ENCODE measurements at places on chromosomes 13 and 19.

DNA sequence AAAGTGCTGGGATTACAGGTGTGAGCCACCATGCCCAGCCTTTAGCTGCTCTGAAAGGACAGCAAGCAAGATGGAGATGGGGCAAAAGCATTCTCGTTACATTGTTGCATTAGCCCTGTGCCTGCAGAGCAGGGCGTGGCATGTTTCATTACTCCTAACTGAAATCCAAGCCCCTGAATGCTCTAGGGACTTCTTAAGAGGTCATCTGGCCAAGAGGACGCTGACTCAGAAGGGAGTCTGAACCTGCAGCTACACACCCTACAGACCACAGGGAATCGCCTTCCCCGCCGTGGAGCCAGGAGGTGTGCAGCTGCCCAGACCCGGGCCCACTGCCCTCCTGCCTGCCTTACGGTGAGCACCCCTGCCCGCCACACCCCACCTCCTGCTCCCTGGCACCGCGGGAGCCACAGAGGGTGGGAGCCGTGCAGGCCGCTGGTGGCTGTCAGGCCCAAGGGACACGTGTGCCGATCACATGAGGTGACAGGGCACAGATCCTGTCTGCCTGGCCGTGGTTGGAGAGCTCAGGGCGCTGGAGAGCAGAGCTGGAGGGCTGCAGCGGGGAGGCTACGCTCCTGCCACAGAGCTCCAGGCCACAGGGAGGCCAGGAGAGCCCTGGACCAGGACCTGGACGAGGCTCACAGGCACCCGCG lies 27.2 kb downstream of the ADPRHL1 start:
- DNase-seq, result no peak

DNA sequence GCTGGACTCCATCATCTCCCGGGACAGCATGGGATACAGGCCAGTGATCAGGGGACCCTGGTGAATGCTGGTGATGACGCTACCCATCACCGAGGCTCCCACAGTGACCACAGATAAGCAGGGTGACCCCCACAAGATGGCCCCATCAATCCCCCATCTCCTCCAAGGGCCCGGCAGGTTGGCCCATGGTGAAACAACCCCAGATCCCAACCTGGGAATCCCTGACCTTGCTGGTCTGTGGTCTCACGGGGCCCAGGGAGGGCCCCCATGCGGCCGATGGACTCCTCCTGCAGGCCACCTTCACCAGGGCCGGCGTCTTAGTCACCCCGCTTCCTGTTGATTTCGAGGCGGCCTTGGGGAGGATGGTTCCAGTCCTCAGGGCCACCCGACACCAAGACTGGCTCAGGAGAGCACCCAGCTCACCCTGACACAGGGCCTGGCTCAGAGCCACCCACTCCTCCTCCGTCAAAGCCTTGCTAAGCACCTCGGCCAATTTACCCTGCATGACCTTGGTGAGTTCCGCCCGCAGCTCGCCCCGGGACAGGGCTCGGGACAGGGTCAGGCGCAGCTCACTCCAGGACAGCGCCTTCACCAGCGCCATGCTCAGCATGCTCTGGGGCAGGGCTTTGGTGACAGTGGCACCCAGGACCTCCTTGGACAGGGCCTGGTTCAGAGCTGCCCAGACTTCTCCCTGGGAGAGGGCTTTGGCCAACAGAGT lies 10.0 kb downstream of the IQCN start:
- no peak for DNase-seq

- DNase-seq, result no peak
Measured at GRCh38 chr13:18212873-18213272, 968.8 kb downstream of the TUBA3C start.

DNA sequence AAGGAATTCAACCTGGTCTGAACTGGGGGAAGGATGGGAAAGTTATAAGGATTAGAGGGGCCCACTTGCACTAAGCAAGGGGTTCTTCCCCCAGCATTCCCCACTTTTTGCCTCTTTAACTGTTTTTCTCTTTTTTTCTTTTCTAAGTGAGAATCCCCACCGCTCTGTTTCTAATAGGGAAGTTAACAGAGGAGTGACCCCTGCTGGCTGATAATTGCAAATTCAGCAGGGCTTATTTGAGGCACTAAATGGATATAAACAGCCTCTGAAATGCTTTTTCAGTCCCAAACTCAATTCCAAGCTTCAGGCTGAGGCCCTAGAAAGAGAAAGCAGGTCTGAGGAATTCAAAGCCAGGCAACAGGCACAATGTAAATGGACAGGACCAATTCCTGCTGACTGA lies 38.2 kb upstream of the CEACAM21 start:
- no peak for DNase-seq

GRCh38 chr19:45901432-45901911 lies 941 bp downstream of the MYPOP start:
- DNase-seq, result no peak

GRCh38 chr19:34308381-34309367 lies 54.3 kb downstream of the GARRE1 start:
- DNase-seq, result no peak

DNA sequence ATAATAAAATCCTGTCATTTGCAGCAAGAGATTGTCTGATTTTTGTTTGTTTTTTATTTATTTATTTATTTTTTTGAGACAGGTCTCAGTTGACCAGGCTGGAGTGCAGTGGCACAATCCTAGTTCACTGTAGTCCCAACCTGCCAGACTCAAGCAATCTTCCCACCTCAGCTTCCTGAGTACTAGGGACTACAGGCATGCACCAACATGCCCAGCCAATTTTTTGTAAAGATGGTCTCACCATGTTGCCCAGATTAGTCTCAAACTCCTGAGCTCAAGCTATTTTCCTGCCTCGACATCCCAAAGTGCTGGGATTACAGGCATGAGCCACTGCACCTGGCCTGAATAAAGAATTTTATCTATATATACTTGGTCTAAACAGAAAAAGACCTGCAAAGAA lies 17.6 kb downstream of the ZNF233 start:
- no peak for DNase-seq

- DNase-seq, result no peak
Measured at GRCh38 chr13:73984949-73985691, 149.1 kb downstream of the KLF12 start.

- DNase-seq, result no peak
Measured at GRCh38 chr19:7618348-7618747, 11.0 kb downstream of the XAB2 start.

DNA sequence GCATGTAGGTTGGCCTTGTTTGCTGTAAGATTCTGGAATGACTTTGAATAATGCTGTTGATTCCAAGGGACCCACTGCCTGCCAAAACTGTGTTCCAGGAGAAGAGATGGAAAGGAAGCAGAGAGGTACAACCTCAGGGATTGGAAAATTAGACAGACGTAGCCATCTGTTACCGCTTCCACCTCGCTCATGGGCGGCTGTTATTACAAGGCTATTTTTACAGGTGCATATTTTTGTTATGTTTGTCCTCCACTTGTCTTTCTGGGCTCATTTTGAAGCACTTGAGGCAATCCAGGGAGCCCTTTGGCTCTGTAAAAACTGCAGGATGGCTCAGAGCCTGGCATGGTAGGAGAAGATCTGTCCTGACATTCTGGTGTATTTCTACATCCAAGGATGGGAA lies 276.4 kb upstream of the TMTC4 start:
- DNase-seq, result no peak

DNA sequence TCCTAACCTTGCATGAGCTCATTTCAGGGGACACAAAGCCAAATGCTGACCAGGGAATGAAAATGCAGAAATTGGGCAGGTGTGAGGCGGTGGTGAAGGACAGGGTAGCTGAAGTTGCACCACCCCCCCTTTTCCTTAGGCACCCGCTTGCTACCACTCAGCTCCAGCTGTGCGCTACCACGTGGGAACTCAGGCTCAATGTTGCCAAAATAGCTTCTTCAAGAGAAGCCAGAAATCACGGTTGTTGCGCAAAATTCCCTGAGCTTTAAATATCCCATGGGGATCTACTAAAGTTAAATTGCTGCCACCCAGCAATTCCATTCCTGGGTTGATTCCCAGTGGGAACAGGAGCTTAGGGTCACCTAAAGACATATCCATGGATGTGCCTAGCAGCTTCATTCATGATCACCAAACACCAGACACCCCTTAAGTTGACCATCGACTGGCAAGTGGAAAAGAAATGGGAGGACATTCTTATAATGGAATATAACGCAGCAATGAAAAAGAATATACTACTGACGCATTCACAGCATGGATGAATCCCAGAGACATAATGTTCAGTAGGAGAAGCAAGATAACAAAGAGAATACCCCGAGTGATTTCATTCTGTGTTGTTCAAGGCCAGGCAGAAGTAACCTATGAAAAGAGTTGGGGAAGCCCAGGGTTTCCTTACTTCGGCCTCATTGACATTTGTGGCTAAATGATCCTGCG lies 12.8 kb upstream of the ADGRL1 start:
- DNase-seq, result no peak

GRCh38 chr19:51820011-51820410 lies 25.1 kb downstream of the FPR3 start:
- no peak for DNase-seq

GRCh38 chr19:50861496-50862286 lies 7.0 kb downstream of the KLK3 start:
- DNase-seq, result no peak

DNA sequence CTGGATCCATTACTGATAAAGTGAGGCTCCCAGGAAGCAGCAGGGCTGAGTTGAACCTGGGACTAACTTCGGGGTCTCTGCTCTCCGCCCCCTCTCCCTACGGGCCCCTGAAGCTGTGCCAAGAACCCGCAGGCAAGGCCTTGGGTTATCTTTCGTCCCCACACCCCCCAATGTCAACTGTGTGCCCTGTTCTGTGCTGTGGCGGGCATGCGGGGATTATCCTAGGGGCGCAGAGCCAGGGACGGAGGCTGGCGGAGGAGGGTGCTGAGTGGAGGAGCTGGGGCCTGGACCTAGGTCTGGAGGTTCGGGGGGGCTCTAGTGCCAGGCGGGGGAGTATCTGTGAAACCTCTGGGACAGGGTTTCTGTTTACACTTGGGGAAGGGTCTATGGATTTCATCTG lies 26.4 kb downstream of the RFX1 start:
- no peak for DNase-seq

GRCh38 chr19:57302020-57302465 lies 18.2 kb upstream of the ZNF543 start:
- no peak for DNase-seq

DNA sequence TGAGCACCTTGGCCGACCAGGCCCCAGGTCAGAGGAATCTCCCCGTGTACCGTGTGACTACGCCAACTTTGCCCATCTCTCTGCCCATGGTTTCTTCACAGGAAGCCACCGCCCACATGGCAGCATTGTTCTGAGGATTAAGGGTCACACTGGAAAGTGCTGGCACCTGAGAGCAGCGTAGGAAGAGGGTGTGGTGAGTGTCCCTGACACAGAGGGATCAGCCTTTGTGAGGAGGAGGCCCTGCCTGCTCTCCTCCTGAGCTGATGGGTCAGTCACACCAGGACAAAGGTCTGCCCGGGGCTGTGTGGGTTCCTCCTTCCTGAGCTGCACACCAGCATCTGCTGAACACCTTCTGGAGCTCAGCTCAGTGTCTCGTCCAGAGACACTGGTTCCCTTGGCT lies 32.2 kb upstream of the SLC15A1 start:
- DNase-seq, result no peak

DNA sequence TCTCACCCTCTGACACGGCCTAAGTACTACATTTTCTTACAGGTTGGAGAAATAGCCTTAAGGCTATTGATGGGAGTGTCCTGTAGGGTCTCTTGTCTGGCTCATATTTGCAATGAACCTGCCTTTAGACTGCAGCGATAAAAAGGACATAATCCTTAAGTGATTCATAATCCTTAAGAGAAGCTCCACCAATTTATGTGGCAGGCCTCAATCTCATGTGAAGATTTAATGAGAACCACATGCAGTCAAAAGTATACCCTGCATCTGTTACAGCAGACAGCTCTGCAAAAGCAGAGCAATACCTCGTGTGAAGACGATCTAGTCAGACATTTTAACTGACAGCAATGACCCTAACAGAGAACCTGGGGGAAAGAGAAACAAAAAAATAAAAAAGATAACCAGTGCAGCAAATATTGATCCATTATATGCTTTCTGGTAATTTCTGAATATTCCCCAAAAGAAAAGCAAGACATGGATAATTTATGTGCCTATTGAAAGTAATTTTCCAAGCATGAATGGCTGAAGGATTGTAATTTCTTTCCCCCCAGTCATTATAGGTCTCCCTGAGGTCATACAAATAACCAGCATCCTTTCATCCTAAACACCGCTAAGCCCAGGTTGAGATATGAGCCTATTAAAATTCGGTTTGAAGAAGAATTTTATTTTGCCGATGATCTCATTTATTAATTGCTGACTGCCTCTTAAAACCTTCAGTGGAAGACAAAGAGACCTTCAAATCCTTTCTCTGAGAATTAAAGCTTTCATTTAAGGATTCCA lies 321.8 kb upstream of the NBEA start:
- DNase-seq, result no peak

DNA sequence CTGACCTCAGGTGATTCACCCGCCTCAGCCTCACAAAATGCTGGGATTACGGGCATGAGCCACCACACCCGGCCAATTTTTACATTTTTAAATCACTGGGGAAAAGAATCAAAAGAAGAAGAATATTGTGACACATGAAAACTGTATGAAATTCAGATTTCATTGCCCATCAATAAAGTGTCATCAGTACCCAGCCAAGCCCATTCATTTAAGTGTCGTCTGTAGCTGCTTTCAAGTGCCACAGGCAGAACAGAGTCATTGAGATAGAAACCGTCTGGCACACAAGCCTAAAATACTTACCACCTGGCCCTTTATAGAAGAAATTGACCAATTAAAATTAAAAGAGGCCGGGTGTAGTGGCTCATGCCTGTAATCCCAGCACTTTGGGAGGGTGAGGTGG lies 15.3 kb downstream of the COLGALT1 start:
- no peak for DNase-seq

DNA sequence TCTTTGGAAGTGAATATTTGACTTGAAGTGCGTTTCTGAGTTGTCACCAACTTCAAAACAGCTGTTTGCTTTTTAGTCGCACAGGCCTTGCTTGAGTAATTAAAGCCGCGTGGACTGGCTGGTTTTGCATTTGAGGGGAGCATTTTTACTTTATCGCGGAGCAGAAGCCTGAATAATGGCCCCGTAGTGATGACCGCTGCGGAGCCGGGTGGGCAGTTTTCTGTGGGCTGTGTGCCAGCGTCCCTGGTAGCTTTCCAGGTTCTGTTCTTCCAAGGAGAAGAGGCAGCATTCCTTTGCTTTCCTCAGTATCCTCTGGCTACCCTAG lies 1.1 kb downstream of the NAA16 start:
- DNase-seq, result no peak

GRCh38 chr13:68490594-68490993 lies 1260.5 kb upstream of the PCDH9 start:
- DNase-seq, result no peak

DNA sequence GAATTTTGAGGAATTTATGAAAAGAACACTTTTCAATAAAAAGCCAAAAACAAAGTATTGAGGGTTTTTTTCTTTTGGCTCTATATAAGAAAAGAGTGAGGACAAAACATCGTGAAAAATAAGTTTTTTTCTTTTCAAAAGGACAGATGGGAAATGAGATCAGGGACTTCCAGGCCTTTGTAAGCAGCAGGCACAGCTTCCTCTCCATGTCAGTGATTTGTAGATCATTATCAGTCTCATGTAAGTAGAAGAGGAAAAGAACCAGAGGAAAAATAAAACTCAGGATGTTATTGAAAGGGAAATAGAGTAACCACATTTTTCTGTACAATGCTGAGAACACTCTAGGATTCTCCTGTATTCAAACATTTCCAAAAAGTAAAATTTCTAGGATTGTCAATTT lies 29.9 kb downstream of the DOCK9 start:
- DNase-seq, result no peak
